CD4-positive, alpha-beta T cell treated with Interferon gamma for 1 hour (primary cell): ENCODE measurements at places on chromosomes 6 and 20.

- DNase-seq, result no peak
Observed at GRCh38 chr6:44036196-44036595, 91.1 kb downstream of the MRPL14 start.

- no peak for DNase-seq
Observed at GRCh38 chr6:29537714-29538403, 21.7 kb downstream of the UBD start.

- DNase-seq, result no peak
Observed at GRCh38 chr6:155011809-155012291, 16.7 kb downstream of the TIAM2 start.

GRCh38 chr6:36436466-36436865 is 6.2 kb downstream of the PXT1 start:
- no peak for DNase-seq

DNA sequence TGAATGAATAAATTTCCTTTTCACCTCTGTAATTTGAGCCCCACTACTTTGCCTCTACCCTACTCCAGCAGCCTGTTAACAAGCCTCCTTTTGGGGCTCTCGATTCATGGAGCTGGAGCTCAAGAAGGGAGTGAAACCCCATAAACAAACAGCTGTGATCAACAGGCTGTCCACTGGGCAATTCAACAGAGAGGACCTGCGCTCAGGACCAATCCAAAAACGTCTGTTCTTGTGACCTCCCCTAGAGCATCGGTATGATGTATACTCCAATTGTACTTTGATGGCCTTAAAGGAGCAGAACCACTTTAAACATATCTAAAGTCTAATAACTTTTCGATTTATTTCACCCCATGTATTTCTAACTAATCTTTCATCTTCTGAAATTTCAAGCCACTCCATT is 37.4 kb downstream of the HIVEP2 start:
- peak; percentile 61 for DNase-seq

GRCh38 chr6:109121411-109121810 is 26.1 kb downstream of the CEP57L1 start:
- DNase-seq, result no peak

DNA sequence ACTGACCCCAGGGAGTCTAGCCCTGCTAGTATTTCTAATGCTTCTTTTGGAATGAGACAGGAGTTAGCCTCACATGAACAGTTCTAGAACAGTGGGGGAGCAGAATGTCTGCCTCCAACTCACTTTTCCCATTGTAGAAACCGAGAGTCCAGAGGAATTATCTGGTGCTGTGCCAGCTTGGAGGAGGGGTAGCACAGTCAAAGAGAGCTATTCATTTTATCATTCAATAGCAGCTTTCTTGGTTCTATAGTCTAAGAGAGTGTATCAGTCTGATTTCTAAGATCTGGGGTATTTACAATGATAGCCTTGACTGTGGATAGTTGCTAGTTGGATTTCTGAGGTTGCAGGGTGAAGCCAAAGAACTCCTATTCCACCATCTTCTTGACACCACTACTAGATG is 448.2 kb downstream of the RFPL4B start:
- no peak for DNase-seq

DNA sequence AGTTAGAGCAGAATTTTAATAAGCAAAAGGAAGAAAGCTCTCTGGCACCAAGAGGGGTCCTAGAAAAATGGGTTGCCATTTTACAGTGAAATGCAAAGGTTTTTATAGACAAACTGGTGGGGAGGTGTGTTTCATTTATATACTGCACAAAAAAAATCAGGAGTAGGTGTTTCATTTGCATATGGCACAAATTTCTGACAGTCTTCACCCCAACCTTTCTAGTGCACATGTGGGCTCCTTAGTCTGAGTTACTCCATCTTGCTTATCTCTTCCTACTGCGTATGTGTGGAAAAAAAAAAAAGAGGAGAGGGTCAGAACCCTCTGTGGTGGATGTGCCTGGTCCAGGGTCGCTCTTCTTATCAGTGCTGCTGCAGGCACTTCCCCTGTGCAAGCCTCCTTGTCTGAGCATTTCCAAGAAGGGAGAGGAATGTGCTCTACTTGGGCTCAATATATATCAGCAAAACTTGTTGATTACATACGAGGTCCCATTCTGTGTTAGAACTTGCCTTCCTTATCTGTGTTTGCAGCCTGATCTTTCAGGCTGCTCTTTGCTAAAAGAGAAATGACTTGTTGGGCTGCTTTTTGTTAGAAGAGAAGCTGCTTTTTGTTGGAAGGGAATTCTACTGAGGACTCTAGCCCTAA is 59.0 kb upstream of the MRAP2 start:
- no peak for DNase-seq

- no peak for DNase-seq
Observed at GRCh38 chr20:63619505-63619904, 7.4 kb downstream of the GMEB2 start.

DNA sequence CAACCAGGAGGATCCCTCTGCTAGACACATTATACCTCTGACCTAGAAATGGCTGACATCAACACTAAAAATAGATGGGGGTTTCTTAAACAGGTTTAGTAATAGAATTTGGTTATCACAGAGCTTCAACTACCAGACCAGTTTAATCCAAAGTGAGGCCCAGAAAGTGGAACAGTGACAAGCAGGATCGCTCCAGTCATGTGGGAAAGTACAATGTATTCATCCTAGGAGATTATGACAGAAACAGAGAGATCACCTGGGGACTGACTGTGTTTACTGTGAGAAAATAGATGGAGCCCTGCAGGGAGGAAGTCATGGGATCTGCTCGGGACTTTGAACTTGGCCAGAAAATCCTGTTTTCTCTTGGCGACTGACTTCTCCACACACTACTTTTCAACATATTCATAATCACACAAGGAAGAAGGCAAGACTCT is 238.7 kb upstream of the SOX4 start:
- DNase-seq, result no peak

- no peak for DNase-seq
Observed at GRCh38 chr6:46748940-46749503, 2.3 kb downstream of the ANKRD66 start.

DNA sequence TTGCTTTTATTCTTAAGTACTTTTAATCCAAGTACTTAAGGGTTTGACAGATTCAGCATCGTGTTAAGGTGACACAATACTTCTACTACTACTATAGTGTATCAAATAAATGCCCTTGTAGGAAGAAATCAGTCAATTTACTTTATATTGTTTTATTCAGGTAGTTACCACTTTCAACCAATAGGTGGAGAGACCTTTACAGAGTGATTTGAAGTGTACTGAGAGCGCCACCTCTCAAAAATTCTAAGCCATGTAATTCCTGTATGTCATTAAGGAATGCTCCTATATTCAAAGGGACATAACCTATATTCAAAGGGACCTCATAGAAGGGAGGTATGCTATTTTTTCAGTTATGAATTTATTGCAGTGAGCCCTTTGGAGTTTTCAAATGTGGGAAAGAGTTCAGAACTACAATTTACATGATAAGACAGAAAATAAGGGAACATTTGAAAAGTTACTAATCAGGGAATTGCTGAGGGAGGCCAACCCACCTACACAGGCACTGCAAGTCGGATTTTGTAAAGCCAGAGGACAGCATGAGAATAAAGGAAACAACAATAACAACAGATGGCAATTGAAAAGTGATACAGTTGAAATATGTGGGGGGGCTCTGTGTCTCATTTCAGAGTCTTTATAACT is 955.6 kb downstream of the TBC1D32 start:
- DNase-seq, result no peak
